NCI-H1048 (cell line): ENCODE measurements at places on chromosomes 12 and 14.

- no peak for DNase-seq
Measured at GRCh38 chr14:92348154-92348553, 25.2 kb downstream of the SLC24A4 start.

GRCh38 chr12:94353130-94353529 is 106.5 kb downstream of the CEP83 start:
- DNase-seq, result no peak

GRCh38 chr12:124506145-124506831 is 61.1 kb downstream of the NCOR2 start:
- no peak for DNase-seq

- DNase-seq, result no peak
Measured at GRCh38 chr14:53851394-53852090, 105.1 kb downstream of the BMP4 start.

- no peak for DNase-seq
Measured at GRCh38 chr12:2677142-2677880, 117.5 kb upstream of the FKBP4 start.

DNA sequence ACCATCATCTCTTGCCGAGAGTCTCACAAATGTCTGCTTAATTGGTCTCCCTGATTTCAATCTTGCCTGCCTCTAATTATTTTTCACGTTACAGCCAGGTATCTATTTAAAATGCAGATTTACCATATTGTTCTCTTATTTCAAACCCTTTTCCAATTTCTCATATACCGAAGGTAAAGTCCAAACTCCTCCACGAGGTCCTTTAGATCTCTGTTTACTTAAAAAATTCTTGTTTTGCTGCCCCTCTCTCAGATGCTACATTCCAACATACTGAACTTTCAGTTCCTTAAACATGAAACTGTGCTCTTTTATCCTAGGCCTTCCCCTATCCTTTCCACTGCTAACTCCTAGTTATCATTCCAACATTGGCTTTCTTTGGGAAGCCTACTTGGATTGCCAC is 363.9 kb downstream of the CEP128 start:
- DNase-seq, result no peak

DNA sequence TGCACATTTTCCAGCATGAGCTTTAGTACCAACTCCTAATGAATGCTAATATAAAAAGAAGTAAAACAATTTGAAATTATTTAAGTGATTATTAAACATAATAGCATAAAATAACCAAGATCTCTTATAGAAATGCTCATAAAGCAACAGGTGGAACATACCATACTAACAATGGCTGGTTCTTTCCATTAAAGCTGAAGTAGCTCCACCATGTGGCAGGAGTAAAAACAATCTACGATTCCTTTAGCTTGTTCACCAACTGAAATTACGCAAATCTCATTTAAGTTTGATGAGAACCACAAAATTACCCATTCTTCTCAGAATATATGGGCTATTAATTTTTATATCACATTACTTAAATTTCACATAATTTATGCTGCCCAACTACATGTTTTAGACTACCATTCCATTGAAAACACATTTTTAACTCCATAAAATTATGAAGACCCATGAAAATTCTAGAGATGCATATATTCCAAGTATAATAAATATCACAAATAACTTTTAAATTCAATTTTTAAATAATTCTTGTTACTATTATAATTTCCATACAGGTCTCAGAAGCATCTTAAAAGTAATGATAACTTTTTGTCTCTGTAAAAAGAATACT is 213.6 kb downstream of the DAD1 start:
- peak; percentile 24 for DNase-seq

DNA sequence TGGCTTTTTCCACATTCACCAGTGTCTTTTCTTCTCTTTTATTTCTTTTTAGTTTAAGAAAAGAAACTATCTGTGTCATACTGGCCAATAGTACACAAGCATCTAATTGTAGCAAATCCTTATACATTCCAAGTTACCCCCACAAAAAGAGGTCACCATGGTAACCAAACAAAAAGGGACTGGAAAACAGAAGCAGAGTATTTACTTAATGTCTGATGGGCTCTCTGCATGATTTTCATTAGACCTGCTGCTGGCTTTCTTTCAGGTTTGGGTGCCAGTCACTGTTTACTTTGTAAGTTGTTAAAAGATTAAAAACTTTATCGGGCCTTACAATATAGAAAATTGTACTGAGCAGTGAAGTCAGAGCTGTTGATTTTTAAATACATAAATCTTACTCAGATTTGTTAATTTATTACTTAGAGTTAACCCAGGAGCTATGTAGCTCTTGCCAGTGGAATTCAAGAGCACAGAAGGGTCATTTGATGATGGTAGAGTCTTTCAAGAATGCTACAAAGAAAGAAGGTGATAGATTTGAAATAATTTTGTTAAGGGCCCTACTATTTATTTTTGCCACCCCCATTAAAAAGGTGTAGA is 123.9 kb downstream of the BRMS1L start:
- no peak for DNase-seq

DNA sequence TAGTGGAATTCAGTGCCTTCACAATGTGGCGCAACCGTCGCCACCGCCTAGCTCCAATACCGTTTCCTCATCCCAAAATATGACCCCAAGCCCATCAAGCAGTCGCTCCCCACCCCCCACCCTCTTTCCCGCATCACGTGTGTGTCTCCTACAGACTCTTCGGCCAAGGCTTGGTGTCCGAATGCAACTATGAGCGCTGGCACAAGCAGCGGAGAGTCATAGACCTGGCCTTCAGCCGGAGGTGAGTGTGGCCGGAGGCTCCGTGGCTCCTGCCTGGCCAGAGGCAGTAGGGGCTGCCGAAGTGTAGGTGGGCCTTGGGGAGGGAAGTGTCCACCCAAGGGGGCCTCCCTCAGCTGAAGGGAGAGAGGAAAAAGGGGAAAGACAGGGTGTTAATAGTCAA is 15.8 kb downstream of the CYP46A1 start:
- DNase-seq, result no peak

- no peak for DNase-seq
Measured at GRCh38 chr12:121568971-121569751, 11.7 kb downstream of the KDM2B start.

- no peak for DNase-seq
Measured at GRCh38 chr14:24291446-24292117, 8.0 kb downstream of the DHRS1 start.

- DNase-seq, result no peak
Measured at GRCh38 chr12:15368812-15369211, 46.5 kb downstream of the PTPRO start.
